ENCODE measurements at places on chromosomes 3 and 15.

- no peak overlapping the region for H3K27ac ChIP-seq
- no peak for DNase-seq
- no peaks in the 10 kb centered on the region for H3K27me3 ChIP-seq
- H3K4me3 ChIP-seq = no peak overlapping the region
- peaks cover 10% of the 10 kb centered on the region for H3K36me3 ChIP-seq
- no peaks in the 10 kb centered on the region for H3K4me1 ChIP-seq
Measured at GRCh38 chr15:22863356-22863755, 24.9 kb downstream of the NIPA2 start.

GRCh38 chr3:172110127-172110779, 70.9 kb downstream of the FNDC3B start:
- no peak overlapping the region for H3K4me3 ChIP-seq
- H3K27me3 ChIP-seq = no peaks in the 10 kb centered on the region

GRCh38 chr3:121896823-121897222, 2.6 kb downstream of the SLC15A2 start:
- H3K27ac ChIP-seq = no peak overlapping the region
- no peak for DNase-seq
- H3K27me3 ChIP-seq = no peaks in the 10 kb centered on the region
- peaks cover 3% of the 10 kb centered on the region for H3K4me1 ChIP-seq

GRCh38 chr3:123163141-123163540, 38.6 kb upstream of the SEC22A start:
- H3K4me3 ChIP-seq = no peak overlapping the region
- no peak overlapping the region for H3K27ac ChIP-seq
- DNase-seq = no peak
- H3K4me1 ChIP-seq = no peaks in the 10 kb centered on the region
- no peaks in the 10 kb centered on the region for H3K27me3 ChIP-seq

- no peaks in the 10 kb centered on the region for H3K36me3 ChIP-seq
- H3K27me3 ChIP-seq = peaks cover 57% of the 10 kb centered on the region
- DNase-seq = no peak
- H3K4me3 ChIP-seq = no peak overlapping the region
- no peak overlapping the region for H3K27ac ChIP-seq
- no peaks in the 10 kb centered on the region for H3K4me1 ChIP-seq
Measured at GRCh38 chr15:40923551-40923950, 5.6 kb upstream of the DLL4 start.

DNA sequence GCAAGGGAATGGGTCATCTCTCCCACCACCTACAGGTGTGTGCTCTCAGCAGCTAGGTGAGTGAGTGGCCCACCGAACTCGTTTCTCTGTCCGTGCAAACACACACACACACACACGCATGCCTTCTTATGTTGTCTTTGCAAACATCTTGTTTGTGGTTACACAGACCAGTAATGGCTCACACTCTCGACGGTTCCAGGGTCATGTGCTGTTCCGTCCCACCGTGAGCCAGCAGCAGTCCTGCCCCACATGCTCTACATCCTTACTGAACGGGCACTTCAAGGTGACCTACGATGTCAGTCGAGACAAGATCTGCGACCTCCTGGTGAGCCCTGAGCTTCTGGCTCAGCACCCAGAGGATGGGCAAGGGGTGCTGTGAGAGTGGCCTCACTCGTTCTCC, 4.3 kb downstream of the ITIH1 start:
- H3K4me1 ChIP-seq = no peaks in the 10 kb centered on the region
- H3K27ac ChIP-seq = no peak overlapping the region
- no peak for DNase-seq
- H3K4me3 ChIP-seq = no peak overlapping the region
- H3K36me3 ChIP-seq = no peaks in the 10 kb centered on the region
- no peaks in the 10 kb centered on the region for H3K27me3 ChIP-seq

GRCh38 chr15:91099616-91099994, 452 bp upstream of the SV2B start:
- H3K27me3 ChIP-seq = peaks cover 30% of the 10 kb centered on the region
- H3K27ac ChIP-seq = no peak overlapping the region
- peaks cover 4% of the 10 kb centered on the region for H3K4me1 ChIP-seq
- H3K36me3 ChIP-seq = no peaks in the 10 kb centered on the region

DNA sequence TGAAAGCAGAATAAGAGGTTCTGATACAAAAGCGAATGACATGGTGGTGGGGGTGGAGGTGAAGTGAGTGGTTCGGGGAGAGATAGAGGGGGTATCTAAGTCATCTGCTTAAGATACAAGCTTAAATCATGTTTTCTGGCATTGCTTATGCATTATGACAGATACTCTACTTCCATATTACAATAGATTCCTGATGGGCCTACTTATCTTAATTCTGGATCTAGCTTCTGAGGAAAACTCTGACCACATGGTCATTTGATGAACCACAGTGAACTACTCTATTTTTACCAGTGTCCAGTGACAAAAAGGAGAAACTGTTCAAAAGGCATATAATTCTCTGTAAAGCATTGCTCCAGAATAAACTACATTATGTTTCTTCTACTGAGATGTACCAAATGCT, 673.7 kb upstream of the CCDC54 start:
- H3K27ac ChIP-seq = no peak overlapping the region
- DNase-seq = no peak
- H3K4me1 ChIP-seq = no peaks in the 10 kb centered on the region
- no peaks in the 10 kb centered on the region for H3K27me3 ChIP-seq
- no peaks in the 10 kb centered on the region for H3K36me3 ChIP-seq

DNA sequence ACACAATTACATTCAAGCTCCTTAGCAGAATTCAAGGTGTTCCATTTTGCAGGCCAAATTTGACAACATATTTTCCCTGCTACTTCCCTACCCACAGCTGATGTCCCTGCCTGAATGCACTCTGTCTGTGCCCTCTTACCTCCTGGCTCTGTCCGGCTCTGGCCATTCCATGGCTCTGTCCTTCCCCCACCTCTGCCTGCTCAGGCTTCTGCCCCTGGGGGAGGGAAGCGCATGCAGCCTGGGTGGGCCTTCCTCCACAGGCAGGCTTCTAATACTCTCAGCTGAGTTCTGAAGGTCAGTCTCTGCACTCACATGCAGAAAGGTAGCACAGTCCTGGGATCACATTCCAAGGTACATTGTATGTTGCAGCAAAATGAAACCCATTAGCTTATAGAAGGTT, 113.6 kb upstream of the CACNA2D3 start:
- H3K27ac ChIP-seq = no peak overlapping the region
- no peak for DNase-seq
- H3K36me3 ChIP-seq = no peaks in the 10 kb centered on the region
- no peaks in the 10 kb centered on the region for H3K27me3 ChIP-seq
- no peaks in the 10 kb centered on the region for H3K4me1 ChIP-seq
- H3K4me3 ChIP-seq = no peak overlapping the region

DNA sequence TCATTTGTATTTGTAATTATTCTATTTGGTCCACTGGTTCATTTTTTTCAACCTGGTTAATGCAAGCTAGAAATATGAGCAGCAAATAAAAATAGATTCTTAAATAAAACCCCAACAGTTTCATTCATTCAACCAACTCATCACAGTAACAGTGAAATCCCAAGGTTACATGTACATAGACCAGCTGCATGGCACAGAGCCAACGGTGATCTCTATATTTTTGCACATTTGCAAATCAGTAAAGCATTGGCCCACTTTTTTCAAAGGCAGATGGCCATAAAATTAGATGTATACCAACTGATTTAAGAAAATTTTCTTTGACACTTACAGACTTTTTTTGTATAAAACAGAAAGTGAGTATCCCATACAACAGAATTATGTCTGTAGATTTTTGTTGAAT, 49.3 kb downstream of the STRIT1 start:
- no peak for DNase-seq
- no peaks in the 10 kb centered on the region for H3K36me3 ChIP-seq
- H3K4me1 ChIP-seq = no peaks in the 10 kb centered on the region
- no peaks in the 10 kb centered on the region for H3K27me3 ChIP-seq
- no peak overlapping the region for H3K4me3 ChIP-seq
- H3K27ac ChIP-seq = no peak overlapping the region

- DNase-seq = no peak
- no peak overlapping the region for H3K27ac ChIP-seq
- H3K36me3 ChIP-seq = no peaks in the 10 kb centered on the region
- no peaks in the 10 kb centered on the region for H3K4me1 ChIP-seq
Measured at GRCh38 chr15:95471690-95472086, 858.8 kb upstream of the NR2F2 start.

DNA sequence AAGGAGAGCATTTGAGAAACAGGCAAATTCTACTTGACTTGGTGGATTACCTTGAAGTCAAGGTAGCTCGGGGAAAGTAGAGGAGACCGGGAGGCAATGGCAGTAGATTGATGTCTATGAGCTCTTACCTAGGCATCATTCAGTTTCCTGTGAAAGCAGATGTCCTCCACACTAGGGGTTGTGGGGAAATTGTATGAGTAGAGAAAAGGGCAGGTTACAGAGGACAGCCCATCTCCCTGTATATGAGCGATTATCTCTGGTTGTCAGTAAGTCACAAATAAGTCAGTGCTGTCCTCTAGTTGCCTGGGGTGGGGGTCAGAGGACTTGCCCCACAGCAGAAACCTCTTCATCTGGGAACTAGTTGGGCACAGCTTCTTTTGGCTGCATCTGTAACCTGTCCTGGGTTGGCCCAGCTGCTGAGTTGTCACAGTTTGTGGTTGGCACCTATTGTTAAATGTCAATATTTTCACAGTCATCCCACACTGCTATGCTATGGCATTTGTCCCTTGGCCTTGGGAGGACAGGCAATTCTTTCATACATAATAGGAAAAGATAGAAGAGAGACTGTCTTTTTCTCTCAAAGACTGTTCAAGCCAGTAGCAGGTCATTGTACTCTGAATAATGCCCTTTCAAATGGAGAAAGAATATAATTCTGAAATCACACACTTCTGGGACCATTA, 53.6 kb upstream of the LRRFIP2 start:
- no peaks in the 10 kb centered on the region for H3K36me3 ChIP-seq
- H3K4me1 ChIP-seq = no peaks in the 10 kb centered on the region
- no peak for DNase-seq
- no peak overlapping the region for H3K27ac ChIP-seq
- no peak overlapping the region for H3K4me3 ChIP-seq

DNA sequence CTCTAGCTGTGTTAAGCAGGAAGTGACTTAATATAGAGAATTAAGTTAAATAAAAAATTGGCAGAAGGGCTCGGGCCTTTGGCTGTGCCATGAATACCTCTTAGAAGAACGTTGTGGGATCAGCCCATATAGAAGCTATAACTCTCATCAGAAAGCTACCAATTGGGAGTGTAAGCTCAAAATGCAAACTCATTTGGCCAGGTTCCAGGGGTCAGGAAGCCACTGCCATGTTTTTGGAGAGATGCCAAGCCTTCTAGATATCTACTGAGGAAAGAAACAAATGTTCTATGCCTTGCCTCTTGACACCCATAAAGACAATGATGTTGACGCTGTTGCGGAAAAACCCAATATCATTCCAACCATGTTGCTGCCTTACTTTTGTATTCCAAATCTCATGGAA, 475.2 kb upstream of the TGFBR2 start:
- H3K27ac ChIP-seq = no peak overlapping the region
- no peak overlapping the region for H3K4me3 ChIP-seq
- no peaks in the 10 kb centered on the region for H3K4me1 ChIP-seq
- H3K27me3 ChIP-seq = no peaks in the 10 kb centered on the region
- no peak for DNase-seq
- H3K36me3 ChIP-seq = no peaks in the 10 kb centered on the region

- H3K27me3 ChIP-seq = no peaks in the 10 kb centered on the region
- DNase-seq = no peak
- H3K4me3 ChIP-seq = no peak overlapping the region
- H3K36me3 ChIP-seq = no peaks in the 10 kb centered on the region
- no peaks in the 10 kb centered on the region for H3K4me1 ChIP-seq
- no peak overlapping the region for H3K27ac ChIP-seq
Measured at GRCh38 chr3:248864-249520, 52.4 kb downstream of the CHL1 start.

DNA sequence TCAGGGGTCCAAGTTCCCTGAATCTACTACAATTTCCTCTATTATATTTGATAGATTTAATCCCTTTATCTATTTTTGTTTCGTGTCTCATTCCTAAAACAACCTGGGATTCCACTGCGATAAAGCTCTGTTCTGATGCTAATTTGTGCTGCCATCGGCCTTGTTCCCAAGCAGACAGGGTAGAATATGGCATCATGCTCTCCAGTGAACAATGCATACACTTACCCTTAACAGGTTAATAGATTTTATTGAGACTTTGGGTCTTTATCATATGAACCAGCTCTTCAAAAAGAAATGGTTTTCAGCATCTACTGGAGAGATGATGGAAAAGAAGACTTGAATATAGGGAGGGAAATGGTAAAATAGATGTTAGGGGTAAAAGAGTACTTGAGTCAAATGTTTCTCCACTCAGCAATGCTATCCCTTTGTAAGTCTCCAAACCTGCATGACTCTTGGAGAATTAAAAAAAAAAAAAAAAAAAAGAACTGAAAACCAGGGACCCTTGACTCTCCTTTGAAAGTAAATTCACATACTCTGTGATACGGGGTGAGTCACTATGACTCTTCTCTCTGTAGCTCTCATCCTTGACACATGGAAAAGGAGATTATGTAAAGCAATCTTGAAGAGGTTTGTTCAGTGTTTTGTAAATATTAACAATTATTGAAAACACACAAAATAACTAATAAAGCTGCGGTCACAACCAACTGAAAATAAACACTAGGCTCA, 268.8 kb downstream of the ZBTB20 start:
- no peak overlapping the region for H3K27ac ChIP-seq
- no peak overlapping the region for H3K4me3 ChIP-seq
- no peaks in the 10 kb centered on the region for H3K36me3 ChIP-seq

GRCh38 chr15:57696146-57696545, 10.4 kb upstream of the POLR2M start:
- no peaks in the 10 kb centered on the region for H3K27me3 ChIP-seq
- peak; percentile 40 for DNase-seq
- H3K4me1 ChIP-seq = no peaks in the 10 kb centered on the region
- no peak overlapping the region for H3K27ac ChIP-seq

- DNase-seq = no peak
- H3K4me1 ChIP-seq = peaks cover 6% of the 10 kb centered on the region
- no peaks in the 10 kb centered on the region for H3K36me3 ChIP-seq
- no peak overlapping the region for H3K27ac ChIP-seq
- no peaks in the 10 kb centered on the region for H3K27me3 ChIP-seq
Measured at GRCh38 chr3:193873426-193874201, 262.3 kb upstream of the HES1 start.

GRCh38 chr3:83457551-83457950, 1501.2 kb upstream of the CADM2 start:
- H3K27me3 ChIP-seq = no peaks in the 10 kb centered on the region
- H3K27ac ChIP-seq = no peak overlapping the region
- H3K36me3 ChIP-seq = no peaks in the 10 kb centered on the region
- H3K4me3 ChIP-seq = no peak overlapping the region

GRCh38 chr3:155088706-155089345, 8.7 kb downstream of the MME start:
- H3K4me1 ChIP-seq = no peaks in the 10 kb centered on the region
- no peak for DNase-seq
- H3K27me3 ChIP-seq = no peaks in the 10 kb centered on the region

GRCh38 chr3:4531478-4532025, 38.4 kb downstream of the ITPR1 start:
- no peaks in the 10 kb centered on the region for H3K36me3 ChIP-seq
- DNase-seq = peak; percentile 43
- H3K4me3 ChIP-seq = no peak overlapping the region
- no peak overlapping the region for H3K27ac ChIP-seq

GRCh38 chr15:41996921-41997592, 23.8 kb downstream of the PLA2G4E start:
- no peak overlapping the region for H3K4me3 ChIP-seq
- H3K27ac ChIP-seq = no peak overlapping the region
- H3K36me3 ChIP-seq = no peaks in the 10 kb centered on the region
- no peaks in the 10 kb centered on the region for H3K27me3 ChIP-seq
- DNase-seq = no peak

Measured in mesendoderm (in vitro differentiated cells).